ENCODE measurements at places on chromosomes 13 and 19. TPM values are rescaled to one million over a fixed set of nuclear protein-coding genes. Genes with fewer than 3 reads are reported as not detected.

The IGFL2 gene
- total RNA-seq, result not detected

The SH2D3A gene
- 12.9 TPM for total RNA-seq

The ONECUT3 gene
- total RNA-seq, result not detected

The IRGQ gene
- 17.3 TPM for total RNA-seq

The FAAP24 gene
- total RNA-seq, result 22.0 TPM

The IGFL3 gene
- total RNA-seq, result not detected

The TLE5 gene
- total RNA-seq, result 117 TPM

The ANO8 gene
- total RNA-seq, result 4.6 TPM

The CAPN12 gene
- 0.46 TPM for total RNA-seq

The FARP1 gene
- 27.9 TPM for total RNA-seq

The CYP2A7 gene
- total RNA-seq, result not detected

The WTIP gene
- 48.4 TPM for total RNA-seq

The CBY2 gene
- not detected for total RNA-seq

The KIR2DL3 gene
- total RNA-seq, result not detected

The TLE2 gene
- total RNA-seq, result not detected

The KCNRG gene
- not detected for total RNA-seq

The PAN3 gene
- 5.7 TPM for total RNA-seq

The CDC42EP5 gene
- total RNA-seq, result 0.93 TPM

The ADGRE2 gene
- not detected for total RNA-seq

The MBD3L2B gene
- total RNA-seq, result not detected

The TMEM145 gene
- total RNA-seq, result not detected

The GYS1 gene
- 31.3 TPM for total RNA-seq

The VASP gene
- total RNA-seq, result 98.9 TPM

The SLC7A1 gene
- total RNA-seq, result 6.0 TPM

The LRRC8E gene
- total RNA-seq, result 14.7 TPM

The SPRED3 gene
- 1.7 TPM for total RNA-seq

The PLK5 gene
- total RNA-seq, result not detected

The ATP11A gene
- total RNA-seq, result 3.5 TPM

The UBXN6 gene
- total RNA-seq, result 223 TPM

The ZSCAN5C gene
- not detected for total RNA-seq

The FLT3LG gene
- 0.35 TPM for total RNA-seq

The MEDAG gene
- total RNA-seq, result not detected

The YJEFN3 gene
- total RNA-seq, result 0.61 TPM

The IL17D gene
- total RNA-seq, result 0.12 TPM

The HIPK4 gene
- total RNA-seq, result not detected

The ZFP28 gene
- total RNA-seq, result not detected

The UBE2L5 gene
- total RNA-seq, result not detected

The ADPRHL1 gene
- 21.4 TPM for total RNA-seq

The IRGC gene
- total RNA-seq, result not detected

The APOC4 gene
- not detected for total RNA-seq

The KIR2DL4 gene
- total RNA-seq, result not detected

The CEACAM4 gene
- total RNA-seq, result not detected

The TPM4 gene
- total RNA-seq, result 385 TPM

The ZNF613 gene
- total RNA-seq, result 0.78 TPM

The ZNF525 gene
- 3.7 TPM for total RNA-seq

The RASAL3 gene
- total RNA-seq, result not detected

The COG3 gene
- 11.1 TPM for total RNA-seq

The MBD3L3 gene
- total RNA-seq, result not detected

The CYP4F8 gene
- 0.24 TPM for total RNA-seq
